GM23248 (cell line): ENCODE measurements at places on chromosomes 11 and 22. TPM values are rescaled to one million over a fixed set of nuclear protein-coding genes. Genes with fewer than 3 reads are reported as not detected.

DNA sequence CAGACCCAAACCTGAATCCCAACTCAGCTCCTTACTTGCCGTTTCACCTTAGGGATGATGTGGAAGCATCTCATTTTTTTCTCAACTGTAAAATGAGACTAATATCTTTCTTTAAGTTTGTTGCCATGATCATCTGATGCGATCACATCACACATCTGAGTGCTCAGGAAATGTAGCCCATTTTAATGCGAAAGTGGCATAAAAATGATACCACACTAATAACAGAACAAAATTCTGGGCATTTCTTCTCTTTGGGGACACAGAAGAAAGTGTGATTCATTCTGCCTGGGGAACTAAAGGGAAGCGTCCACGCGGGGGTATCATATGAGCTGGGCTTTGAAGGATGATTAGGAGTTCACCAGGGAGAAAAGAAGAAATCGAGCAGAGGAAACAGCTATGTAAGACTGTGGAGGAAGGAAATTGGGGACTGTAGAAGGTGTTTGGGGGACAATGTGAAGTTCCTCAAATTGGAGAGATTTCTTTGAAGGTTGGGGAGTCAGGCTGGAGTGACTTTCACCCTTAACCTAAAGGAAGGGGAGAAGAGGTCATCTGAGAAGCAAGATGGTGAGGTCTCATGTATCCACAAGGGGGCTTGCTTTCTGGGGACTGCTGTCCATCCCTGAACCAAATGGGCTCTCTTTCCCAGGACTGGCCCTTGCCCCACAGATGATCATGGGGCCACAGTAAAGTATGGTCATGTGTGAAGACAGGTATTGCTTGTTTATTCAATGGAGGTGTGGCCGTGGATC, 49.7 kb upstream of the NNMT start:
- H3K4me3 ChIP-seq, result no peak overlapping the region
- no peaks in the 10 kb centered on the region for H3K27me3 ChIP-seq
- H3K4me1 ChIP-seq, result no peaks in the 10 kb centered on the region
- no peak overlapping the region for H3K27ac ChIP-seq

DNA sequence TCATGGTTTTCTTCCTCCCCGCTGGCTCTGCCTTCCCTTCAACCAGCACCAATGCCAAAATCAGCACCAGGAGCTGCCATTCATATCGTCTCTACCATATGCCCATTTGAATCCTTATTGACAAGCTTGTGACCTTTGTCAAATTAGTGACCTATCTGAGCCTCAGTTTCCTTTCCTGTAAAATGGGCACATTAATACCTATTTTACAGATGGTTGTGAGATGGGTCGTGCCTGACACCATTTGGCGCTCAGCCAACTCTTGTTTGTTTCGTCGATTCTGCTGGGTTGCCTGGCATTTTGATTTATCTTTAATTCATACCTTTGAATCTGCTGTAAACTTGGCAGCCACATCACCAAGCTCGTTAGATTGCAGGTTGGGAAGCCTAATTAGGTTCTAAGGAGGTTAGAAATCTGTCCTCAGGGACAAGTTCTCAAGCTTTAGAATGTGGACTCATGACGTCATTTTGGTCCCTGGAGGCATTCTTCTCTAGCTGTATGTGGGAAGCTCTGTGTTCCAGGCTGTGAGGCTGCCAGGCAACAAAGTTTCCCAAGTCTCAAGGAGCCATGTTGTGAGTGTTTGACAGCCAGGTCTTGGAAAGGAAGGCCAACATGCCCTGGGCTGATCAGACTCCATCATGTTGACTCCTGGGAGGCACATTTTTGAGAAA, 61.0 kb downstream of the RPS6KA4 start:
- no peaks in the 10 kb centered on the region for H3K4me1 ChIP-seq
- H3K4me3 ChIP-seq, result no peak overlapping the region
- H3K27me3 ChIP-seq, result peaks cover 8% of the 10 kb centered on the region; the same call in 1 of the 2 replicates
- no peaks in the 10 kb centered on the region for H3K36me3 ChIP-seq
- H3K27ac ChIP-seq, result no peak overlapping the region

GRCh38 chr22:29115682-29116288, 43.0 kb downstream of the KREMEN1 start:
- no peaks in the 10 kb centered on the region for H3K27me3 ChIP-seq
- H3K4me3 ChIP-seq, result no peak overlapping the region
- peaks cover 14% of the 10 kb centered on the region for H3K4me1 ChIP-seq
- no peaks in the 10 kb centered on the region for H3K36me3 ChIP-seq
- DNase-seq, result no peak
- H3K27ac ChIP-seq, result no peak overlapping the region

DNA sequence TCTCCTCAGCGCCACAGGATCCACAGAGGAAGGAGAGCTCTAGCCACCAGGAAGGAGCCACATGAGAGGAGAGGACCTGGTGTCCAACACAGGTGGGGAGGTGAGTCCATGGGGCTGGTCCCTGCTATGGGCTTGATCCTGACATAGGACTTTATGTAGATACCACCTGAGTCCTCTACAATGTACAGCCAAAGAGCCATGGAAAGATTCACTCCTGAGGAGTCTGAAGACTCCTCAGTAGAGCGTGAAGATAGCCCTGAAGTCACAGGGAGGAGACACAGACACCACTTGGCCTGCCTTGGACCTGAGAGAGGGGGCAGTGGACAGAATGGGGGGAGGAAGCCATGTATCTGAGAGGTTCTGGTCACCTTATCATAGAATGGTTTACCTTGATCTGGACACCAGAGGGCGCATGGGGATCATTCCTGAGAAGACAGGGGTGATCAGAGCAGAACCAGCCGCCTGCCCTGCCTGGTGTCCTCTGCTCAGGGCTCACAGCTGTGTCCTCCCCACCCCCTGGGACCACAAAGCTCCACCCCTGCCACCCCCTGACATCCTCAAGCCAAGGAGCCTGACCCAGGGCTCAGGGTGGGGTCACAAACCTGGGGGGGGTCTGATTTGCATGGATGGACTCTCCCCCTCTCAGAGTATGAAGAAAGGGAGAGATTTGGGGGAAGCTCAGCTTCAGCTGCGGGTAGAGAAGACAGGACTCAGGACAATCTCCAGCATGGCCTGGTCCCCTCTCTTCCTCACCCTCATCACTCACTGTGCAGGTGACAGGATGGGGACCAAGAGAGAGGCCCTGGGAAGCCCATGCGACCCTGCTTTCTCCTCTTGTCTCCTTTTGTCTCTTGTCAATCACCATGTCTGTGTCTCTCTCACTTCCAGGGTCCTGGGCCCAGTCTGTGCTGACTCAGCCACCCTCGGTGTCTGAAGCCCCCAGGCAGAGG, 77.0 kb downstream of the ZNF280B start:
- H3K27ac ChIP-seq, result no peak overlapping the region
- H3K4me1 ChIP-seq, result no peaks in the 10 kb centered on the region
- no peak overlapping the region for H3K4me3 ChIP-seq

DNA sequence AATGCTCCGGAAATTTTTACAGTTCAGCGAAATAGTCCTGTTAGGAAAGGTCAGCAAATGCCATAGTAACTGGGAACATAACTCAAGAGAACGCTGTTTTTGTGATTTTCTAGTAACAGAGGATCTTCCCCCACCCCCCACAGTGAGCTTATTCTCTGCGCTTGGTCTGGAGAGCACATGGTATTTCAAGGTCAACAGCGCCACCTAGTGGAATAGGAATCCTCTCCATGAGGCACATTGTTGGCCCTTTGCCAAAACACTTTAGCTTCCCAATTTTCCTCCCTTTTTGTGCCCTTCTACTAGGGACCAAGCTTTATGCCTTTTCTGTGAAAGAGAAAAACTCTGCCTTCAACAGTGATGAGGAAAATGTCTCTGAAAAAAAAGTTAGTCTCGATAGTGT, 13.2 kb upstream of the OR4C12 start:
- H3K36me3 ChIP-seq, result no peaks in the 10 kb centered on the region
- no peaks in the 10 kb centered on the region for H3K4me1 ChIP-seq
- H3K27me3 ChIP-seq, result no peaks in the 10 kb centered on the region
- H3K27ac ChIP-seq, result no peak overlapping the region
- no peak overlapping the region for H3K4me3 ChIP-seq

GRCh38 chr22:44933666-44934453, 75.9 kb downstream of the PHF21B start:
- no peak for DNase-seq
- no peaks in the 10 kb centered on the region for H3K36me3 ChIP-seq
- peaks cover 11% of the 10 kb centered on the region for H3K27me3 ChIP-seq

The MS4A1 gene
- polyA plus RNA-seq, result 0.13 and 0.20 TPM in 2 replicates

- no peak overlapping the region; the same call in 1 of the 2 replicates for H3K27ac ChIP-seq
- peaks cover 16% of the 10 kb centered on the region for H3K4me1 ChIP-seq
- no peaks in the 10 kb centered on the region for H3K27me3 ChIP-seq
- DNase-seq, result peak; percentile 5
- H3K36me3 ChIP-seq, result peaks cover 3% of the 10 kb centered on the region; the same call in 1 of the 2 replicates
- no peak overlapping the region for H3K4me3 ChIP-seq
Observed at GRCh38 chr11:70298243-70298915, 27.9 kb downstream of the PPFIA1 start.

DNA sequence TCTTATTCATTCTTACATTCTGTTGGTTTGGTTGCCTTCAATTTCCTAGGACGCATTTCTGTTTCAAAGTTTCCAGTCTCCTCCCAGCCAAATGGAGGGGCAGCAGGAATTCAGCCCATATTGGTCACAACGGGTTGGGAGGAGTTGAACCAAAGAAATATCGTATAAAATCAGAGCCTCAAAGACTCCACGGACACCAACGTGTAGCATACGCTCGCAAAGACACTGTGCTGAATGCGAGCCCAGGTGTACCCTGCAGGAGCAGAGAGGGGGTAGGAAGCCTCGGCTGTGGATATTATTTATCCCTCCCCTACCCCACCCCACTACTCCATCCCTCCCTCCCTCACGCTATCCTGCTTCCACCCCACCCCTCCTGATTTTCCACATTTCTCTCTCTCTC, 15.5 kb upstream of the CCND1 start:
- no peak overlapping the region for H3K4me3 ChIP-seq
- no peak for DNase-seq
- no peaks in the 10 kb centered on the region for H3K4me1 ChIP-seq
- H3K27me3 ChIP-seq, result no peaks in the 10 kb centered on the region
- no peaks in the 10 kb centered on the region for H3K36me3 ChIP-seq
- H3K27ac ChIP-seq, result no peak overlapping the region

The GAL3ST3 gene
- polyA plus RNA-seq, result not detected in 2 replicates

The GP1BB gene
- 3.2 and 4.9 TPM in 2 replicates for polyA plus RNA-seq

GRCh38 chr11:60592601-60593000, 77.4 kb downstream of the MS4A13 start:
- H3K4me3 ChIP-seq, result no peak overlapping the region
- H3K4me1 ChIP-seq, result no peaks in the 10 kb centered on the region
- no peaks in the 10 kb centered on the region for H3K36me3 ChIP-seq
- DNase-seq, result no peak
- H3K27me3 ChIP-seq, result no peaks in the 10 kb centered on the region
- no peak overlapping the region for H3K27ac ChIP-seq
